ENCODE measurements at places on chromosomes 3 and 15.

DNA sequence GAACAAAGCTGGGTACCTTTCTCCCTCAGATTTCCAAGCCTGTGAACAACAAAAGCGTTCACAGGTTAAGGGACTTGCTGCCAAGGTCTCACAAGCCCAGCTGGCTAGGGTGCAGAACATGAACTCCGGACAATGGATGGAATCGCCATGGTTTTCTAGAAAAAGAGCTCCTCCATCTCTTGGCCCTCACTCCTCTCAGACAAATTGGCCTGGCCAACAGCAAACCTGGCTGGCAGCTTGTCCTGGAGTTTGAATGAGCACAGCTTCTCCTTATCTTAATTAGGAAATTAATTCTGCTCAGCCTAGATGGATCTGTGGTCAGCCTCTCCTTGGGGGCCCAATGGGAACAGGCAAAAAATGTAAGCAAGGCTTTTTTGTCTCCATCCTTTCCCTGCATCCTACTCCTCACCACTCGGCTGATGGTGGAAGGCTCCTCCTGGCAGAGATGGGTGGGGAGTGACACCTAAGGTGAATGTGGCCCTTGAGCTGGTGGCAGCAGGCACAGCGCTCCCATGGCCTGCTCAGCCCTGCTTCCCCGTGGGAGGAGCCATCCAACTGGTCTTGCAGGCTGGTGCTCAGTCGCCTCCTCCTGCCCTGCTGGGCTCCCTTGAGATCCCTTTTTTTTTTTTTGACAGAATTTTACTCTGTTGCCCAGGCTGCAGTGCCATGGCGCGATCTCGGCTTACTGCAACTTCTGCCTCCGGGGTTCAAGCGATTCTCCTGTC lies 5.8 kb downstream of the KLHL25 start:
- no peak for DNase-seq

- DNase-seq: peak; percentile 96
Measured at GRCh38 chr3:183285828-183286457, 32.9 kb downstream of the B3GNT5 start.

- no peak for DNase-seq
Measured at GRCh38 chr3:13411186-13411860, 8.8 kb downstream of the NUP210 start.

DNA sequence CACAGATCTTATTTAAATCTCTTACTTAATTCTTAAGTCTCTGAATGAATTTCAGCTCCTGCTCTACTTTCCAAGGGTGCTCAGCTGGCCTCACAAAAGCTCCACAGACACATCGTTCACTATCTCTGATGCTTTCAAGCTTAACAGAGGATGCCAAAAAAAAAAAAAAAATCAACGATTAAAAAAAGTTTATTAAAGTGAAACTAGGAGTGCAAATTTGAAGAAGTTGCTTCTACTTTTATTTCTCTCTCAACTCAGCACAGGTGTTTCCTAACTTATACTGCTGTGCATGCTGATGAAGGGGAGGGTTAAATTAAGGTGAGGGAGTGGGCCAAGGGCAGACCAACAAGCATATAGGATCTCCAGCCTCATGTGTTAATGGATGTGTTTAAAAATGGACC lies 157.2 kb downstream of the TIGIT start:
- DNase-seq: no peak

GRCh38 chr3:115226844-115227445 lies 79.9 kb upstream of the ZBTB20 start:
- no peak for DNase-seq

DNA sequence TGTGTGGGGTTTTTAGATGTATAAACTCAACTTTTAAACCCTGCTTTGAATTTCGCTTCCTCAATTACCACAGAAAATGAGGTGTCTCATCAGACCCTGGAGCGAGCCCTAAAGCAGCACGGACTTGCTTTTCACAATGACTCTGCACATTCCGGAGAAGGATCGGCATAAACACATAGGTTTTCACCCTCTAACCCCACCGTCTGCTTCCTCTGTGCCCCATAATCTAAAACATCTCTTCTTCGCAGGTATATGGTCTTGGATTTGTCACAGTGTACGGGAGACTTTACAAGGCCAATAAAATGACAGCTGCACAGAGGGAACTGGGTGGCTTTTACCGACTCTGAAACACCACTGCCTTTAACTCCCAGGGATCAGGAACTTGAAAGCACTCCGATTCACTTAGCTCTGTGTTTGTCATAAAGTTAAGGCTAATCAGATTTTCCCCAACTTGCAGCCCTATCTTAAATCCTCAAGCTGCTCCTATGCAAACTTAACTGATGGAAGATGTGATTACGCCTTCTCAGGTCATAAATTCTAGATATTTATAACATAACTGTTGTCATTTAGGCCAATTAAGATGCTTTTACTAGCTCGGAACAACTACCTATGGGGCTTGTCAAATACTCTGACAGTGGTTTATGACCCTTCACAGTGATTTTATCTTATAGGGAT lies 133.4 kb upstream of the WNT5A start:
- no peak for DNase-seq

DNA sequence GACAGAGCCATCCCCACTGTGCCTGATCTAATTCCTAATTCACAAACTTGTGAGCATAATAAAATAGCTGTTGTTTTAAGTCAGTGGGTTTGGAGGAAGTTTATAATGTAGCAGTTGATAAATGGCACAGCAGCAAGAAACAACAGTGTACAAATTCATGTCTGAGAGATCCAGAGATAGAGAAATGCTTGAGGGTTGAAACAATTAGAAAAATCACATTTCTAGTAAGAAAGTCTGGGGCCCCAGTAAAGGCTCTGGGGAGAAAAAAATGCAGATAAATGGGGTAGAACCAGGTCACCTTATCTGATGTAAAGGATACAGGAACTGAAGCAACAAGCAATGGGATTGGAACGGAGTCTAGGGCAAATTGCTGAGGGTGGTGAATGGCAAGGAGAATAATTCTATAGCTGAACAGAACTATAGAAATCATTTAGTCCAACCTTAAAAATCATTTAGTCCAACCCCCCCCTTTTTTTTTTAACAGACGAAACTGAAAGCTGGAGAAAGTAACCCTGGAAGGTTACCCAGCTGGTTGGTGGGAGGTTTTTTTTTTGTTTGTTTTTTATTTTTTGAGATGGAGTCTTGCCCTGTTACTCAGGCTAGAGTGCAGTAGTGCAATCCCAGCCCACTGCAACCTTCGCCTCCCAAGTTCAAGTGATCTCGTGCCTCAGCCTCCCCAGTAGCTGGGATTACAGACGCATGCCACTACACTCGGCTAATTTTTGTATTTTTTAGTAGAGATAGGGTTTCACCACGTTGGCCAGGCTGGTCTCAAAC lies 14.3 kb upstream of the SHQ1 start:
- DNase-seq: no peak

- no peak for DNase-seq
Measured at GRCh38 chr3:16121391-16121790, 53.1 kb upstream of the GALNT15 start.

DNA sequence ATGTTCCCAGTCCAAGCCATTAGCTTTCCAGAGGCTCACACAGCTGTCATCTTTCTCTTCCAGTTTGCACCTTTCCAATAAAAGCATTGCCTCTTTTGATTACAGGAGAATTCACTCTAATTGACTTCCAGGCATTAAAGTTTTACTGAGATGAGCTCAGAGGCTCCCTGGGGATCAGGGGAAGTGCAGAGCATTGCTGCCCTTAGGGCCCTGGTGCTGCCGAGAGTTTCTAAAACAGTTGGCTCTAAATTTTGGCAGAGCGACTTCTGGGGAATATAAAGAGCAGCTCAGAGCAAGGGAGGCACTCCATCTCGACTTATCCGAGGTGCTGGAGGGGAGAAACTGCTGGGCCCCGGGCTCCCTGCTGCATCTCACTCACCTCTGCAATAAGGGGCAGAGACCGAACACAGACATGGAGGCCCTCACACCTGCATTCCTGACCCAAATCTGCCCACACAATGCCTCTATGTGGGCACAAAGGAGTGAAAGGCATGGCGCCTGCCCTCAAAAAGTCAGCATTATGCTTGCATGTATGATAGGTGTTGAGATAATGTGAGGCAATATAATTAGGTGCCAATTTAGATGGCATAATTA lies 61.7 kb downstream of the SCN11A start:
- DNase-seq: no peak

- DNase-seq: no peak
Measured at GRCh38 chr3:36546226-36546625, 165.9 kb downstream of the STAC start.

DNA sequence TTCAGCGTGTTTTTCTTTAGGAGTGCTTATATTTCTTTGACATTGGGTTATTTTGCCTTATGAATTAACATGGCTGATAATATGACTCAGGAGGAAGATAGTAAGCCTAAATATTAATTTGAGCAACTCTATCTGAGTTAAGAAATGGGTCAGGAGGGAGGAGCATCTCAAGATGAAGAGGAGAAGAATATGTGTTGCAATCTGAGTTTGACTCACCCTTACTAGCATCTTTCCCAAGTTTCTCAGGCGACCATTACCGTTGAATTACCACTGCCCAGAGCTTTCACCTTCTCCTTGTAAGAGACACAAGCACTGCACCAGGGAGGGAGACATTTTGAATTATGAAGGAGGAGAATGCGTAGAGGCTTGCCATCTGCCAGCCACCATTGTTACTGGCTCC lies 138.3 kb upstream of the MYRIP start:
- DNase-seq: no peak

- no peak for DNase-seq
Measured at GRCh38 chr3:141286856-141287255, 55.2 kb downstream of the PXYLP1 start.

DNA sequence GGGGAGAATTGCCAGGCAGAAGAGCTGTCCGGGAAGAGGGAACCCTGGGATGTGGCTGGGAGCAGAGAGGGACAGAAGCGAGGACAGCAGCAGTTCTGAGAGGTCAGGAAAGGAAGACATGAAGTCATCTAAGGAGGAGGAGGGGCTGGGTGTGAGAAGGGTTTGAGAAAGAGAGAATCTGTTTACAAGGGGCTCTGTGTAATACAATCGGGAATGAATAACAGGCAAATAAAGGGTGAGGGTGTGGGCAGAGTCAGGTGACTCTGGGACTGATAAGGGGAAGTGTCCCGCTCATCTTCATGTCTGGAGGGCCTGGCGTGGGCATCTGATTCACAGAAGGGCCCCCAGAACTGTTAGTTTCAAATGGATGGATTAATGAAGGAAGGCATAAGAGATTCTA lies 191.3 kb downstream of the XXYLT1 start:
- DNase-seq: no peak

DNA sequence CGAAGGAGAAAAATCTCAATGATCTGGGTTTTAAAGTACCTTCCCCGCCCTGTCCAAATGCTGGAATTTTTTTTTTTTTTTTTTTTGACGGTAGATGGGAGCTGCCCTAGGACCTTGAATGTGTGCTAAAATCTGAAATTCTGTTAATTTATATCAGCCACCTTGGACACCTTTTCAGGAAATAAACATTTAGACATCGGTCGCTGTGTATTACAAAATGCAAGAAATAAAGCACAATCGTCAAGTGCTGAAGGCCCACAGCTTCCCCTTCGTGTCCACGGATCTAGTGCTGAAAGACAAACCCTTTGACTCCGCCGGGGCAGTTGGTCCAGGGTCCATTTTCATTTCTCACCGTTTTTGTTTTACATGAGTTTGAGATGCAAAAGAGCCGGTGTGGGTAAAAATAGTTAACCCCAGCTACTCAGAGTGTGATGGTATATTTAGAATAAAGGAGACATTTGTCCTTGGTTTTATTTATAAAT lies 90.2 kb upstream of the CHD2 start:
- peak; percentile 37 for DNase-seq

GRCh38 chr15:47503876-47504275 lies 213.4 kb upstream of the SEMA6D start:
- DNase-seq: no peak

DNA sequence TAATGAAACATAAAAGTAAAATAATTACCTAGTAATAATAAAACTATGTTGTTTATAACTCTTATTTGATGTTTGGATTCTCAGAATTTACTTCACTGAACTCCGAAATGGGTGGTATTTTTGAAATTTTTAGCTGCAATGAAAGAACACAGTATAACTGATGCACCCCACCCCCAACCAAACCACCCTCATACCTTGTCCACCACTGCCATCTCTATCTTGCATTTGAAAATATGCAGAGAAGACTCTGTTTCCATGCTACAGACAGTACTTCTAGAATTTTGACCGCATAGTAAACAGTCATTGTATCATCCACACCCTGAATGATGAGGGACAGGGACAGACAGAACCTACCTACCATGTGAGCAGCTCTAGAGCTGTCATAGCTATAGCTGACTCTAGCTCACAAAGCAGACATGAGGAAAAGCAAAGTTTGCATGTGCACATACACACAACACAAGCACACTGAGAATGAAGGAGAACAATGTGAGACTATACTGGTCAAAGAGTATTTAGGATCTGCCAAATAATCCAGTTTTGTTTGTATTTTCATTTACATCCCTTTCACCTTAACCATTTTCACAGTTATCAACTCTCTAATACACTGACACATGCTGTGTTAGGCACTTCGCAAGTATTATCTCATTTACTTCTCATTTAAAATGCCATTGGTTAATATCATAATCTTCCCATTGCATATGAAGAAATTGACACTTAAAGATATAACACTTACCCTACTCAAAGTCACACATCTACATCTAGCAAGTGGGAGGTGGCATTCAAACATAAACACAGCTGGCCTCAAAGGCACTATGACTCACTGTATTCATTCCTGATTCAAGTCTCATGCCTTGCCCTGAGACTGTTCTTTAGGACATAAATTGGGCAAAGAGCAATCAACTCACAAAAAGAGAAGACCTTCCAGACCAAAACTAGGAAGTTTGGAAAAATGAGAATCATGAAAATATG lies 1014.7 kb upstream of the CFAP20DC start:
- no peak for DNase-seq

GRCh38 chr3:27589795-27590194 lies 105.6 kb upstream of the SLC4A7 start:
- DNase-seq: no peak

- DNase-seq: no peak
Measured at GRCh38 chr15:52760562-52760961, 29.6 kb downstream of the ONECUT1 start.

GRCh38 chr3:127585163-127585812 lies 5.2 kb downstream of the TPRA1 start:
- no peak for DNase-seq
